ENCODE measurements at places on chromosomes 2 and 18.

GRCh38 chr2:134206573-134206972, 47.3 kb upstream of the MGAT5 start:
- DNase-seq: no peak

DNA sequence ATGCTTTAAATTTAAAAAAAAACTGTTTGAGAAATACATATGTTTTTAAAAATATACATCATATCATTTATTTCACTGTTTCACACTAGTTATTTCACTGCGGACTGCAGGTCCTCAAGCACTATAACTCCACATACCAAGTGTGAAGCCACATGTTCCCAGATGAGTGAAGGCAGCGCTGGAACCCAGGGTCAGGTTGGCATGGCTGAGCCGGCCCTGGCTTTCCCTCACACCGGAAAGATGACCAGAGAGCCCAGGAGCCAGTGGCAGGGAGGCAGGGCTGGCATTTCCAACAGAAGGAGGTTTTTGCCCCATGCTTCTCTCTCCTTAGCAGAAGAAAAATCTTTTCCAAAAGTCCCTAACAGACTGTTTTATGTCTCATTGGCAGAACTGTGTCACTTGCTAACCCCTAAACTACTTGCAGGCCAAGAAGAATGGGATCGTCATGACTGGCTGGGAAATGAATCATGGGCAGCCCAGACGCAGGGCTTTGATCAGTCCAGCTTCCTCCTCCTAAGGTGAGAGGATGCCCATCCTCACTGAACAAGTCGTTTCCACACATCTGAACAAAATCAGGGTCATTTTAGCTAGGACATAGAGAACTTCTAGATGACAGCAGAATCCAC, 287.6 kb upstream of the HNRNPA3 start:
- DNase-seq: no peak

DNA sequence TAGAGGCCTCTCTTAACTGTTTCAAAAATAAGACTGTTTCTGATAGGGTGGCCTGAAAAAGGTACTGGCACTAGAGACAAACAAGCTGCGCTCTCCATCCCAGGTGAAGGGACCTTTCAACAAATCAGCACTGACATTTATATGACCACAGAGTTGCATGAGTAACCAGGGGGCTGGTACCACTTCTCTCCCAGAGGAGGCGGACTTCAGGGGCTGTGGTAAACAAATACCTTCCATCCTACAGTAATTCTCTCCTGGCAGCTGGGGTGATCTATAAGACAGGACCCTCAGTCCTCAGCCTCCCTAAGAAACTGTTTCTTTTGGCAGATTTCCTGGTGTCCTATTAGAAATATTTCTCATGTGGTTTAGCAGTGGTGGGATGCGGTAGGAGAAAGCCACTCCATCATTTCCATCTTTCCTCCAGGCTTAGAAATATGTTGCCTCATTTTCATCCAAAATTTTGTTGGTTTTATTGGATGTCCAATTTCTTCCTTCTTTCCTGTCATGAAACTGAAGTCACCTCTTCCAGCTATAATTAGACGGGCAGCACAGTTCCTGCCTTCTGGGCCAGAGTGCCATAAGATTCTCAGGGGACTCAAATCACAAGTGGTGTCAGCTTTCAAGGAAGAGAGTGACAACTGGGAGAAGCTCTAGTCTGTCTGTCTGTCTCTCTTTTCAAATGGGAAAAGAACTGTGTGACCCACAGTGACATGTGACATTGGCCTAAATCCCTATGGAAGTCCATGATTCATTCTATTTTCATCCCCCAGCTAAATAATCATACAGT, 96.4 kb downstream of the CYRIA start:
- DNase-seq: no peak

DNA sequence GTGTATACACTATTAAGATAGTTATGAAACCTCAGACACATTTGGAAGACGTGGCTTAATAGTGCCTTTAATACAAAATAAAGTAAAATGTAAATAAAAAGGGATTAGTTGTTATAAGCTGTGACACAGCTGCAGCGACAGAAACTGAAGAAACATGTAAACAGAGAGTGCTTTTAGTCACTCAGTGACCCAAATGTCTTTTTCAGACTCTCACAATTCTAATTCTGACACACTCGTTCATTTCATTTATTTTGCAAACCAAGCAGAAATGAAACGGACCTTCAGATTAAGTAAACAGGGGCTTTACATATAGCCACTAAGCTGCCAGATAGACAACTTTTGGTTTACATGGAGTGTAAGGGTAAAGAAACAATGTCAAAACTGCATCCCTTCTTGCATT, 181.0 kb upstream of the ETAA1 start:
- DNase-seq: no peak

GRCh38 chr18:74796841-74797576, 199.3 kb downstream of the ZNF407 start:
- DNase-seq: no peak

DNA sequence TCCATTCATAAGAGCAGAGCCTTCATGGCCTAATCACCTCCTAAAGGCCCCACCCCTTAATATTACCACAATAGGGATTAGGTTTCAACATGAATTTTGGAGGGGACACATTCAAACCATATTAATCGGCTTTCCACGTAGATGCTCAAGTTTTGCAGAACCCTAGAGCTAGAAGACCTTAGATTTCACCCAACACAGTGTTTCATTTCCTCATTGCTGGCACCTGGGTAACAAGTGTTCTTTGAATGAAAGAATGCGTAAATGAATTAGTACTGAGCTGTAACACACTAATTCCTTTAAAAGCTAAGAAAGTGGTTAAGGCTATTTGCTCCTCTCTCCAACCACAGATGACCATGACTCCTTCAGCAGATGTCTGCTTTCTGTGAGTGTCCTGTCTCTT, 252.5 kb downstream of the SMAD2 start:
- no peak for DNase-seq

DNA sequence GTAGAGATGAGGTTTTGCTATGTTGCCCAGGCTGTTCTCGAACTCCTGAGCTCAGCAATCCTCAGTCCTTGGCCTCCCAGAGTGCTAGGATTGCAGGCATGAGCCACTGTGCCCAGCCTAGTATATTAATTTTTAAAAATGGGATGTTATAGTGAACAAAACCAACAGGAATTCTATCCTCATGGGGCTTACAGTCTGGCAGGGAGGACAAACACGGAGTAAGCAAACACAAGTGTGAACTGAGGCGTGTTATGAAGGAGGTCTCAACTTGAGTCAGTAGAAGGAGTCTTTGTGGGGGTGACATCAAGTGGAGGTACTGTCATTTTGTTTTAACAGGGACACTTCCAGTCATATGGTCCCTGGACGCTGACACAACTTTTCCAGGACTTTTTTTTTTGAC, 33.1 kb downstream of the EMILIN2 start:
- no peak for DNase-seq

GRCh38 chr2:105509269-105510086, 110.6 kb upstream of the FHL2 start:
- no peak for DNase-seq

- no peak for DNase-seq
These were observed 149.3 kb downstream of the VWC2L start for GRCh38 chr2:214560176-214560575.

GRCh38 chr2:54176577-54176976, 61.2 kb downstream of the ACYP2 start:
- DNase-seq: no peak

DNA sequence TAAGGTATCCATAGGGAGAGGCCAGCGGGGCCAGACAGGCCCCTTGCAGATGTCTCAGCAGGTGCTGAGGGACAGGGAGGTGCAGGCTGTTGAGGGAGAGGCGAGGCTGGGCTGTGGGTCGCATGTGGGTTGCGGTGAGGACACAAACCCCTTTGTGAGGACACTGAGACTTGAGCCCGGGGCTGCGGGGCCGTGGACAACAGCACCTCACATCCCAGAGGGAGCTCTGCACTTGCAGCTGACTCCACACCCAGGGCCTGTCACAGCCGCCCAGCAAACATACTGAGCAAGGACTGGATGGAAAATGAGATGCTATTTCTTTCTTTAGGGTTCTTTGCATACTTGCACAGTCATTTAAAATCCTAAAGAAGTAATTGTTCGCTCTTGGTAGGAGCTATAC, 95.3 kb upstream of the NFATC1 start:
- DNase-seq: no peak

DNA sequence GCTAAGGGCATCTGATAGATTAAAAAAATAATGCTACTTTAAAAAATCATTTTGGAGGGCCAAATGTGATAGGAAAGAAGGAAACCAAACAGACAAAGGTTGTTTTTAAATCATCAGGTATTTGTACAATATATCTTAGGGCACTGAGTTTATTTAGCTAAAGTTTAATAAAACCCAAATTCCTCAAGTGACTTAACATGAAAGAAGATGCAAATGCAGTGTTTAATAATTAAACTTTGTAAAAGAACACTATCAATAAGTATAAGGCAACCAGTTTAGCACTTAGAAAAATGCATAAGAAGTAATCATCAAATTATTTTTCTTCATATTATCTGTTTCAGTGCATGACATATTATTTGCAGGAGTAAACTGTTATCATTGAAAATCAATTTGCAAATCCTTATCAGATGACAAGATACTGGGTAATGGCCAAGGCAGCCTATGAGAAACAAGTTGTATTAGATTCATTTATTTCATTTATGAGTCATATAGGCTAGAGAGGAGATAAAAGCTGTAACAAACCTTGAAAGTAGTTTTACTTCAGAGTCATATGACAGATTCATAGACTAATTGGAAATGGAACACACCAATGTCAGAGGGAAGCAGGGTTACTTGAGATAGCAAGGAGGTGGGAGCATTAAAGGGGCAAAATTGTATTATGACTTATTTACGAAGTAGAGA, 165.5 kb downstream of the GCA start:
- DNase-seq: no peak

- no peak for DNase-seq
These were observed 119.1 kb downstream of the LYPD1 start for GRCh38 chr2:132550946-132551345.

DNA sequence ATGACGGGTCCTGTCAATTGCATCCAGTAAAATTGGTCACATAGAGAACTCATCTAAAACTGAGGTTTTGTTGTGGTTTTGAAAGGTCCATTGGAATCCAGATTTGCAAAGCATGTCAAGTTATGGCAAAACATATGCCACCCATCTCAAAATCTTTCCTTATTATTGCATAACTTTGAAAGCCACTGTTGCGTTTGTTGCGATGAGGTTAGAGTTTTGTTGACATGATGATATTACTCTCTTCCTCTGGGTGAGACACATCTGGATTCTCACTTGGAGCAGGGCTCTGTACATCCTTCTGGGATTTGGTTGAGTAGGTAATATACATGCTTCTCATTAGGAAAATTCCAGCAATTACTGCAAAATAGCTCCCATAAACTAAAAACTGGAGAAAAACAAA, 20.6 kb downstream of the SCYGR5 start:
- no peak for DNase-seq

GRCh38 chr2:155733091-155733853, 599.2 kb downstream of the NR4A2 start:
- DNase-seq: no peak

DNA sequence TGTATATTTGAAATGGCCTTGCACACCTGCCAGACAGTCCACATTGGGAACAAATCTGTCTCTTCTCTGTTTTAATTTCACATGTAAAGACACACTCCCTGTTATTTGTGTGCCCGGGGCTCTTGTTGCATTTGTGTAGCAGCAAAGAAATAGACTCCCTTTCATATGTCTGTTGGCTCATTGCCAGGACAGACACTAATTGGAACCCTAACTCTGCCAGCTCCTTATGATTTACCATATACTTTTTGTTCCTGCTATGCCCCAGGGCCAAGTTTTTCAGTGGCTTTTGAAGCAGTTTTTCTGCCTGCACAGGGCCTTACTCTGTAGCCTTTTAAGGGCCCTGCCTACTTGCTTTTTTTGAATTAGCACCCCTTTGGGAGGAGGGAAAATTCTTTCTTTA, 396.9 kb downstream of the DLGAP1 start:
- no peak for DNase-seq

- DNase-seq: no peak
These were observed 63.9 kb downstream of the GYPC start for GRCh38 chr2:126719833-126720351.

DNA sequence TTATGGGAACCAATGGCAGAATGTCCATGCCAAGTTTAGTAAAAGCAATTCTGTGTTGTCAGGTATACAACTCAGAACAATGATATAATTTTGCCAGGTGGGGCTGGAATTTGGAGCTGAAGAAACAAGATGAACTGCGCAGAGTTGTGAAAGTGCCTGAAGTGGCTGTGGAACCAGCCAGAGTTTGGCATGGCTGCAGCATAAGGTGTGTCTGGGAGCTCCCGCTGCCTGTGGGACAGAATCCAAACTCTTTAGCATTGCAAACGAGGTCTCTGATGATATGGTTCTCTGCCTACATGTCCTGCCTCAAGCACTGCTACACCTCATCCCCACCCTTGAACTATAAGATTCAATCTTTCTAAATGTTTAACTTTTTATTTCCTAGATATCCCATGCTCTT, 909.7 kb downstream of the EPHA4 start:
- no peak for DNase-seq

GRCh38 chr2:43397411-43397810, 171.0 kb upstream of the ZFP36L2 start:
- DNase-seq: no peak

DNA sequence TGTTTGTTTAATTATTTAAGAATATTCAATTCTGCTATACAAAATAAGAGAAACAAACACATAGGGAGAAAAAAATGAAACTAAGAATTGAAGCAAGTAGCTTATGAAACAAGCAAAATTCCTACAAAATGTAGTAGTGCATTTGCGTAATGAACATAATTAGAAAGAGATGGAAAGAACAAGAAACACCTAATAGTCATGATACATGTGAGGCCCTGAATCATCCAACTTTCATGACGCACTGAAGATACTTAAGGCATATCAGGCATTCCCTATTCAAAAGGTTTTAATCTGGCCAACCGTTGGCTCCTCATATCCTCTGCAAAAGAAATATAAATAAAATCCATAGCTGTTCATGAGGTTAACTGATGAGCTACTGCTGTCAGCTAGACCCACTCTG, 14.5 kb upstream of the NAB1 start:
- no peak for DNase-seq

- DNase-seq: no peak
These were observed 1234.0 kb upstream of the ZEB2 start for GRCh38 chr2:145753966-145754365.

GRCh38 chr2:240396623-240397541, 38.6 kb upstream of the GPC1 start:
- no peak for DNase-seq

DNA sequence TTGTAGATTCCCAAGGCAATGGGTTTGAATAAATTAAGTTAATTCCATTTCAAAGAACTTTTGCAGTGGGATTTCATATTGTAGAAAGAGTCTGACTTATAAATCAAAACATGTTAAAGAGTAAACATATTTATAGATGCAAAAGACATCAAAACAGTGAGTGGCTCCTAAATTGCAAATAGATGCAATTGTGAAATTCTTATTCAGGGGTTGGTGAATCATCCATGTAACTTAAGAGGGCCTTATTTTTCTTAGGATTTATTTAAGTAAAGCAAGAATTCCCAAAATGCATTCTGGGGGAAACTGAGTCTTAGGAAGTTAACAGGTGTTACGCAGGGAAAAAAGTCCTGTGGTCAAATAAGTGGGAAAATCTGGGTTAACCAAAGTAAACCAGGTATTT, 11.3 kb downstream of the TANC1 start:
- DNase-seq: no peak

- no peak for DNase-seq
These were observed 10.6 kb upstream of the NMI start for GRCh38 chr2:151299920-151300539.

All from stimulated activated CD4-positive, alpha-beta T cell treated with anti-CD3 and anti-CD28 coated beads, Interleukin-1b, Interleukin-23, amount 100 ng/mL, for 1 hour (primary cell).